ENCODE measurements at places on chromosomes 6 and 20.

DNA sequence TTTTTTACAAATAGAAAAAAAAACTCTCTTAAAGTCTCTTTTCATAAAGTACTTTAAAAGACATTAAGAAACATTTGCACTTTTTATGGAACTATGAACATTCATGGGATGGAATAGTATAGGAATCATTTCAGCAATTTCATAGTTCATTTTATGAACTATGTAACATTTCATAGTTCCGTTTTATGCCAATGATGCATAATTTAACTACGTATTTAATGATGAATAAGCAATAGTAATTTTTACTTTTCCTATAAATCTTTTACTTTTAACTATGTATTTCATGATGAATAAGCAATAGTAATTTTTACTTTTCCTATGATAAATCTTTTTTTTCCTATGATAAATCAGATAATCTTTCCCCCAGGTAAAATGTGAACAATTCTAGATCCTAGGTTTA lies 47.7 kb downstream of the FAM184A start:
- DNase-seq = no peak

- DNase-seq = no peak
These were observed 696 bp downstream of the CALHM5 start for GRCh38 chr6:116512111-116512559.

- DNase-seq = no peak
These were observed 35.0 kb downstream of the COL19A1 start for GRCh38 chr6:69901361-69901760.

GRCh38 chr20:62800314-62801259 lies 4.0 kb upstream of the OGFR start:
- no peak for DNase-seq

- DNase-seq = no peak
These were observed 19.0 kb upstream of the SLC16A10 start for GRCh38 chr6:111068109-111068865.

GRCh38 chr6:79238919-79239318 lies 4.4 kb upstream of the HMGN3 start:
- DNase-seq = no peak
